Progenitor cell of endocrine pancreas (in vitro differentiated cells): ENCODE measurements at places on chromosomes 12 and 14.
A peak's percentile ranks its signal among the peaks of the same experiment; 100 is the strongest.

DNA sequence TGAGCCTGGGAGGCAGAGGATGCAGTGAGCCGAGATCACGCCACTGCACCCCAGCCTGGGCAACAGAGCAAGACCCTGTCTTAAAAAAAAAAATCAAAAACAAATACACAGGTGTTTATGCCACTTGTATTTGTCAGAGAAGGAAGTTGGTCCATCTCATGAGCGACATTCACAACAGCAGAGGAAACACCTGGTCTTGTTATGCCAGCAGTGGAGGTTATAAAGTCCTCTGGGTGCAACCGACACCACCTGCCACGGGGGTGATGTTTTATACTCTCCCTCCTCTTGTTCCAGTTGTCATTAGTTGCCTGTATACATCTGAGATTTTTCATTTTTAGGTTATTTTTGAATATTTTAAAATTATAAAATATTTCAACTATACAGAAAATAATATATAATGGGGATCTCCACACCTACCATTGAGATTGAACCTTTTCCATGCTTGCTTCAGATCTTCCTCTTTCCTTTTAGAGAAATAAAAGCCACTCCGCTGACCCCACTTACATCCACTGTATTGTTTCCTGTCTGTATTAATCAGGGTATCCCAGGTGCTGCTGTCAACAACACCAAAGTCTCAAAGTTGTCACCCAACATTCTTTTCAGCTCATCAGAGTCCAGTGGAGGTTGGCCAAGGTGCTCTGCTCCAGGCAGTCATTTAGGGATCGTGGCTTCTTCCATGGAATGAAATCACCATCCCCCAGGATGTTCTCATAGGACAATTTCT, 65.1 kb downstream of the RNFT2 start:
- H3K27me3 ChIP-seq: no peaks in the 10 kb centered on the region
- H3K27ac ChIP-seq: no peak overlapping the region
- H3K36me3 ChIP-seq: peaks cover 14% of the 10 kb centered on the region
- no peaks in the 10 kb centered on the region for H3K4me1 ChIP-seq
- H3K4me3 ChIP-seq: no peak overlapping the region
- no peak for DNase-seq

DNA sequence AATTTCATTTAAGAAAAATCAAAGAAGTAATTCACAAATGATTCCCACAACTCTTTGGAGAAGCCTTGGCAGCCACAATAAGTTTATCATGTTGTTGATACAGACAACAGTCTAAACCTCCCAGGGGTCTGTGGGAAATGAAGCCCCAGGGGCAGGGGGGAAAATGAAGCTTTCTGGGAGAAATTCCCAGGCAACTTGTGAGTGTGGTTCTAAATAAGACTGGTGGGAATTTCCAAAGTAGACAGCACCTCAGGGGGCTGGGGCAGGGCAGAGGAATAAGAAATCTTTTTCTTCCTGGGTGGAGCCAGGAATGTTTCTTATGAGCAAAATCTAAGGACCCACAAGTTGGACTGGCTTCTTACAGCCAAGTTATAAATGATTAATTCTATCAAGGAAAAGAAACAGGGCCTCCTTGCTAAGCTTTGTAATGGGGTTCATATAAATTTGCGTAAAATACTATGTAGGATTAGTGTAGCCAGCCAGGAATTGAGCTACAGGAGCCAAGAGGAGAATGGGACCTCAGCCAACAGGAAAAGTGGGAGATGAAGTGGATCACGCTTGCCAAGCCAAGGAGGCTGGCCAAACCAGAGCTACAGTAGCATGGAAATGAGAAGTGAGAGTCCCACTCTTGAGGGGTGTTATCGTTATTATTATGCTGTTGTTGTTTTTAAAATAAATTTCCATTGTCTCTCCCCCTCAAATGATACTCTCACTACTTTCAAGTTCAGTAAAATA, 182.9 kb upstream of the FAR2 start:
- no peak for DNase-seq
- no peaks in the 10 kb centered on the region for H3K27me3 ChIP-seq
- H3K4me1 ChIP-seq: no peaks in the 10 kb centered on the region

DNA sequence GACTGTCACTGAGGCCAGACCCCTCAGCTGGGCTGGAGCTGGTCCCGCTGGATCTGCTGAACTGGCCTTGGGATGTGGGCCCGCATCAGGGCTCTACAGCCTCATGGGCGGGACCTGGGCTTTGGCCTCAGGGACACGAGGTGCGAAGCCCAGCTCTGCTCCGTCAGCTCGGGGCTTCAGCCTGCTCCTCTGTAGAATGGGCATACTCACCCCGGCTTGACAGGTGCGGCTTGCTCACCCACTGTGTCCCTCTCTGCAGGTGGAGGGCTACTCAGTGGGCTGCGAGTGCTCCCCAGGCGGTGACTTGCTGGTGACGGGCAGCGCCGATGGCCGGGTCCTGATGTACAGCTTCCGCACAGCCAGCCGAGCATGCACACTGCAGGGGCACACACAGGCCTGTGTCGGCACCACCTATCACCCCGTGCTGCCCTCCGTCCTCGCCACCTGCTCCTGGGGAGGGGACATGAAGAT, 57.6 kb downstream of the BEGAIN start:
- H3K27ac ChIP-seq: no peak overlapping the region
- H3K4me3 ChIP-seq: no peak overlapping the region
- no peaks in the 10 kb centered on the region for H3K36me3 ChIP-seq
- DNase-seq: peak; percentile 7
- H3K27me3 ChIP-seq: no peaks in the 10 kb centered on the region
- peaks cover 3% of the 10 kb centered on the region for H3K4me1 ChIP-seq

GRCh38 chr12:14828892-14829291, 14.4 kb downstream of the ART4 start:
- no peak overlapping the region for H3K4me3 ChIP-seq
- H3K27me3 ChIP-seq: no peaks in the 10 kb centered on the region
- H3K4me1 ChIP-seq: no peaks in the 10 kb centered on the region

GRCh38 chr14:52049721-52050588, 18.9 kb downstream of the NID2 start:
- H3K4me1 ChIP-seq: peaks cover 6% of the 10 kb centered on the region
- no peak overlapping the region for H3K4me3 ChIP-seq
- H3K36me3 ChIP-seq: no peaks in the 10 kb centered on the region
- no peak overlapping the region for H3K27ac ChIP-seq
- H3K27me3 ChIP-seq: peaks cover 10% of the 10 kb centered on the region

DNA sequence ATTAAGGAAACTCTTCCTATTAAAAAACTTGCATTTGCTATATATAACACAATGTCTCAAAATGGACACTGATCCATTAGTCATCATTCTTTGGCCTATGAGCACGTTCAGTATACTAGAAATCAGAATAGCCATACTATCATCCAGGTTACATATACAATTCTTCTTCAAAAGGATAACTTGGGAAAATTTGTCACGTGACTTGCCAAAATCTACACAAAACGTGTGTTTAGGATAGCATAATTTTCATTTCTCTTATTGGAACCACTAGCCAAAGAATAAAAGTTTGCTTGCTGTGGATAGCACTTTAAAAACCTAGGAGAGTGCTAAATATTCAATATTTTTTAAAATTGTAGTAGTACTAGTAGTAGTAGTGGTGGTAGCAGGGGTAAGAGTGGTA, 714.3 kb upstream of the FOXG1 start:
- H3K27ac ChIP-seq: no peak overlapping the region
- no peak overlapping the region for H3K4me3 ChIP-seq
- H3K36me3 ChIP-seq: peaks cover 1% of the 10 kb centered on the region
- no peaks in the 10 kb centered on the region for H3K4me1 ChIP-seq
- no peak for DNase-seq
- no peaks in the 10 kb centered on the region for H3K27me3 ChIP-seq

DNA sequence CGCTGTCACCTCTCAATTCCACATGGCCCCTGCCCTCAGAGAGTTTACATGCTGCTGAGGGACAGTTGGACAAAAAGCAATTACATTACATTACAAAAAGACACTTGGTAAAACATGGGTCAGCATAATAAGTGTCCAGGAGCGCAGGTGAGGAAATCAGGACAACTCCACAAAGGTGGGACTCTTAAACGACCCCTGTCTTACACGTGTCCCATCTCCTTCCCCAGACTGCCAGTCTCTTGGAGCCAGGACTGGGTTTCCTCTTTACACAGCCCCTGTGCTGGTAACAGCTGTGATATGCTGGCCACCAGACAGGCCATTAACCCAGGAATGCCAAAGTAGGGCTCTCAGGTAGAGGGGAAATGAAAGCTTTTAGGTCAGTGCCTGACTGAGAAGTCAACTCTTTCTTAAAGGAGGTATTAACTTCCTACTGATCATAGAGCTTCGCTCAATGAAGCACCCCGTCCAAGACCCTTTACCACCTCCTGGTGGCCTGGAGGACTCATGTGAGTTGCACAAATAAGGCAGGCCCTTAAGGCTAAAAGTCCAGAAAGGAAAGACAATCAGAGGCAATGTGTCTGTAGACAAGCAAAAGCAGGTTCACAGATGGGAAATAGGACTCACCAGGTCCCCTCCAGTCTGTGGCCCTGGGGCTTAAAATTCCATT, 55.5 kb downstream of the ANO2 start:
- no peak overlapping the region for H3K27ac ChIP-seq
- no peaks in the 10 kb centered on the region for H3K4me1 ChIP-seq
- H3K27me3 ChIP-seq: peaks cover 5% of the 10 kb centered on the region
- DNase-seq: no peak

DNA sequence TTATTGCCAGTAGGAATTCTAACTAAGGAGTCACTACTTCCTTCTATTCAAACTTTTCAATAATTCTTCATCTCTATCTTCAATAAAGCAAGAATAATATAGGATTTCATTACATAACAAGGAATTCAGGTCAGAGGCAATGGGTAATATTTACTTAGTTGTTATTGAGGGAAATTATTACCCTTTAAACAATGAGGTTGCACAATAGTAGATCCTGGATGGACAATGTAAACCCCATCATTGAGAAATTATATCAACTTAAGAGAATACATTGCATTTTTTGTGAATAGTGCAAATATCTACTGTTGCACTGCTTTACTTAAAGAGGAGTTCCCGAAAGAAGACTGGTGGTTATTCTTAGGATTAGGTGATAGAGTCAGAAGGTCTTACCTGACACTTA, 43.8 kb downstream of the A2M start:
- no peak overlapping the region for H3K27ac ChIP-seq
- H3K4me3 ChIP-seq: no peak overlapping the region
- no peaks in the 10 kb centered on the region for H3K36me3 ChIP-seq
- H3K27me3 ChIP-seq: no peaks in the 10 kb centered on the region

- no peaks in the 10 kb centered on the region for H3K36me3 ChIP-seq
- H3K27me3 ChIP-seq: peaks cover 6% of the 10 kb centered on the region
- H3K27ac ChIP-seq: peak overlapping the region; percentile 24
- H3K4me3 ChIP-seq: no peak overlapping the region
- peaks cover 20% of the 10 kb centered on the region for H3K4me1 ChIP-seq
Measured at GRCh38 chr12:49933796-49934195, 16.7 kb upstream of the AQP2 start.

- H3K4me1 ChIP-seq: no peaks in the 10 kb centered on the region
- no peak for DNase-seq
- peaks cover 22% of the 10 kb centered on the region for H3K27me3 ChIP-seq
- H3K4me3 ChIP-seq: no peak overlapping the region
Measured at GRCh38 chr12:105980533-105980932, 158.2 kb downstream of the NUAK1 start.

GRCh38 chr14:89184952-89185351, 232.1 kb downstream of the FOXN3 start:
- no peaks in the 10 kb centered on the region for H3K36me3 ChIP-seq

GRCh38 chr12:3777206-3777809, 24.4 kb upstream of the CRACR2A start:
- H3K4me3 ChIP-seq: no peak overlapping the region
- H3K36me3 ChIP-seq: no peaks in the 10 kb centered on the region
- peaks cover 18% of the 10 kb centered on the region for H3K27me3 ChIP-seq
- DNase-seq: no peak

DNA sequence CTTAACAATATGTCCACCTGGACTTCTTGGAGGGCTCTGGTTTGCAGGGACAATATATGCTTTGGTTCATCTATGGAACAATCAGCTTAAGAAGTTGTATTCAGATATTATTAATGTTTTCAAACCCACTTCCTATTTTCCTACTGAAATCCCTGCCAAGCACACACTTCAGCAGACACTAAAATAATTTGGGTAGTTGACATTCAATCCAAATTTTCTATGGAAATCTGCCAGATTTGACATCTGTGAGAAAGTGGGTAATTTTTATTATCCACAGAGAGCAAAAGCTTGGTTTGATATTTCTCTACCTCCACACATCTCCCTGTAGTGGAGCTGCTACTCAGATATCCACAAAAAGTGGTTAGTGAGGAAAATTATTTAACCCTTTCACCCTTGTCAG, 378.8 kb upstream of the SOX5 start:
- H3K4me3 ChIP-seq: no peak overlapping the region
- no peak for DNase-seq
- H3K27ac ChIP-seq: no peak overlapping the region
- H3K36me3 ChIP-seq: no peaks in the 10 kb centered on the region
- no peaks in the 10 kb centered on the region for H3K4me1 ChIP-seq
- no peaks in the 10 kb centered on the region for H3K27me3 ChIP-seq

GRCh38 chr12:131641315-131641714, 69.6 kb upstream of the SFSWAP start:
- H3K4me1 ChIP-seq: no peaks in the 10 kb centered on the region
- peaks cover 14% of the 10 kb centered on the region for H3K27me3 ChIP-seq
- no peak for DNase-seq
- no peak overlapping the region for H3K4me3 ChIP-seq
- no peak overlapping the region for H3K27ac ChIP-seq

GRCh38 chr12:109495012-109495411, 17.6 kb downstream of the UBE3B start:
- no peaks in the 10 kb centered on the region for H3K4me1 ChIP-seq
- H3K27me3 ChIP-seq: no peaks in the 10 kb centered on the region
- no peak for DNase-seq
- no peak overlapping the region for H3K27ac ChIP-seq
- H3K4me3 ChIP-seq: no peak overlapping the region
- H3K36me3 ChIP-seq: peaks cover 34% of the 10 kb centered on the region

DNA sequence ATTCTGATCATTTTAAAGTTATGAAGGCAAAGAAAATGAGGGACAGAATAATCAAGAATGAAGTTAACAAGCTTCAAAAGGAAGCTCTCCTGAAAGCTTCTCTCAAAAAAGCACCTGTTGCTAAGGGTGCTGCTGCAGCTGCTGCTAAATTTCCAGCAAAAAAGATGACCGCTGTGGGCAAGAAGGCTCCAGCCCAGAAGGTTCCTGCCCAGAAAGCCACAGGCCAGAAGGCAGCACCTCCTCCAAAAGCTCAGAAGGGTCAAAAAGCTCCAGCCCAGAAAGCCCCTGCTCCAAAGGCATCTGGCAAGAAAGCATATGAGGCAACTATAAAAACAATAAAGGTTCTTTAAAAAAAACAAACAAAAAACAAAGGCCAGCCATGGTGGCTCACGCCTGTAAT, 52.7 kb upstream of the NR2C1 start:
- peaks cover 33% of the 10 kb centered on the region for H3K36me3 ChIP-seq
- no peaks in the 10 kb centered on the region for H3K27me3 ChIP-seq
- no peak overlapping the region for H3K27ac ChIP-seq
- no peak overlapping the region for H3K4me3 ChIP-seq
- peaks cover 3% of the 10 kb centered on the region for H3K4me1 ChIP-seq

- no peaks in the 10 kb centered on the region for H3K4me1 ChIP-seq
- no peak for DNase-seq
- no peak overlapping the region for H3K27ac ChIP-seq
- H3K4me3 ChIP-seq: no peak overlapping the region
- peaks cover 3% of the 10 kb centered on the region for H3K27me3 ChIP-seq
Measured at GRCh38 chr12:238116-238515, 24.2 kb upstream of the SLC6A12 start.

GRCh38 chr12:44031472-44032185, 195.7 kb downstream of the TMEM117 start:
- H3K27ac ChIP-seq: no peak overlapping the region
- DNase-seq: no peak
- no peak overlapping the region for H3K4me3 ChIP-seq
- peaks cover 5% of the 10 kb centered on the region for H3K36me3 ChIP-seq
